ENCODE measurements at places on chromosomes 16 and 17. TPM values are rescaled to one million over a fixed set of nuclear protein-coding genes. Genes with fewer than 3 reads are reported as not detected.
A peak's percentile ranks its signal among the peaks of the same experiment; 100 is the strongest.

DNA sequence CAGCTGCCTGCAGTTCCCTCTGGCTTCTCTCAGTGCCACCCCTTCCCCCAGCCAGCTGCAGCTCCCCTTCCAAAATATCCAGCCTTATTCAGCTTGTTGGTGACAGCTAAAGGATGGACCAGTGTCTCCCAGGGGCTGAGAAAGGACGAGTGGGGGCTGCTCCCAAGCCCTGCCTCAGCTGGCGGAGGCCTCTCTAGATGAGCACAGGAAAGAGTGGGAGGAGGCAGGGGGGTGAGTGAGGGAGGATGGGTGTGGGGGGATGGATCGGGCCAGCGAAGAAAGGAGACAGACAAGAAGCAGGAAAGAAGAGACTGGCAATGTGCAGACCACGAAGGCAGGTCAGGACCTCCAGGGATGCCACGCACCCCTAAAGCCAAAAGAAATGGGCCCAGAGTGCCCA is 17.5 kb downstream of the PIPOX start:
- DNase-seq: no peak
- H3K4me1 ChIP-seq: no peaks in the 10 kb centered on the region
- no peak overlapping the region for H3K4me3 ChIP-seq
- no peaks in the 10 kb centered on the region for H3K36me3 ChIP-seq
- peaks cover 40% of the 10 kb centered on the region for H3K27me3 ChIP-seq

Gene ZSCAN10
- total RNA-seq: not detected

Gene SBK1
- under 0.01 TPM for total RNA-seq

GRCh38 chr17:82374626-82375331 is 3.2 kb downstream of the UTS2R start:
- no peak for DNase-seq
- H3K27me3 ChIP-seq: peaks cover 70% of the 10 kb centered on the region

DNA sequence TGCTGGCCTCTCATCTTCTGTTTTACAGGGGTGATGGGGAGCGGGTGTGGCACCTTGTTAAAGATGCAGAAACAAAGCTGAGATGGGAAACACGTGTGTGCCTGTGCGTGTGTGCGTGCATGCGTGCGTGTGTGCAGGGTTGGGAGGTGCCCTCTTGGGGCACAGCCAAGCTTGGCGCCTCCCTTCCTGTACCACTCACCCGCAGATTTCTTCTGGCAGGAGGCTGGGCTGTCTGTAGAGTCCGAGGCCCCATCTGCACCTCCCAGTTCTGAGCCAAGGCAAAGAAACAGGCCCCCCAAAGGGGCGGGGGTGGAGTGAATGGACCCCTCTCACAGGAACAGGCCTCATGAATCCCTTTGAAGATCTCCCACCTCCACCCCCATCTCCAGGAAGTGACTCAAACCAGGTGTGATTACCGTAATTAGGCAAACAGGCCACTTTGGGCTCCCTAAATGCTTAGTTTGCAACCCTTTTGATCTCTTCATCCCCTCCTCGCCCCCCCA is 20.9 kb downstream of the TNS4 start:
- H3K36me3 ChIP-seq: no peaks in the 10 kb centered on the region
- H3K27me3 ChIP-seq: no peaks in the 10 kb centered on the region
- DNase-seq: no peak
- no peak overlapping the region for H3K27ac ChIP-seq
- peaks cover 24% of the 10 kb centered on the region for H3K4me1 ChIP-seq

GRCh38 chr16:73204359-73205152 is 156.6 kb upstream of the ZFHX3 start:
- no peak overlapping the region for H3K4me3 ChIP-seq
- no peaks in the 10 kb centered on the region for H3K27me3 ChIP-seq
- H3K4me1 ChIP-seq: peaks cover 2% of the 10 kb centered on the region
- no peaks in the 10 kb centered on the region for H3K36me3 ChIP-seq
- DNase-seq: no peak

GRCh38 chr17:35866341-35866950 is 2.2 kb downstream of the HEATR9 start:
- peaks cover 3% of the 10 kb centered on the region for H3K4me1 ChIP-seq
- H3K27ac ChIP-seq: no peak overlapping the region
- peak; percentile 16 for DNase-seq
- H3K27me3 ChIP-seq: no peaks in the 10 kb centered on the region
- H3K4me3 ChIP-seq: no peak overlapping the region
- H3K36me3 ChIP-seq: no peaks in the 10 kb centered on the region

DNA sequence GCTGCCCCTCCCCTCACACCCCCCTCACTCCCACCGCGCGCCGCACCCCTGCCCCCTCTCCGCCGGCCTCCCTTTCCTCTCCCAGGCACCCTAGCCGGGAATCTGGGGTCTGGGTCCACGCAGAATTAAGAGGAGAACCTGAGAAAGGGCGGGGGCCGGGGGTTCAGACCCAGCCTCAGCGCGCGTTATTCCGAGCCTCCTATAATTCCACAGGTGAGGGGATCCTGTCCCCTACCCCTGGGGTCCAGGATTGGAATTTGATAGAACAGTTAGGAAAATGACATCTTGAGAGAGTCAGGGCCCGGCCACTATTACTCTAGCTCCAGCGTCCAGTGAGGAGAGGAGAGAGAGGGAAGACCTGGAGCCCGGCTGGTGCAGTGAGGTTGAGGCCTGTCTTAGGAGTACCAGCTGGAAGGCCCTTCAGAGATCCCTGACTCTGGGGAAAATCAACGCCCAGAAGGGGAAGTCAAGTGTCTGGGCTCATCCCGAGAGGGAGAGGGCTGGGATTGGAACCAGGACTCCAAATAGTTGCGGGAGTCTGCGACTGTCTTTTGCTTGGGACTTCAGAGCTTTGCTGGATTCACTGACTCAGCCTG is 17.3 kb downstream of the GRB7 start:
- H3K4me3 ChIP-seq: peak overlapping the region; percentile 76
- H3K4me1 ChIP-seq: peaks cover 7% of the 10 kb centered on the region
- H3K27ac ChIP-seq: peak overlapping the region; percentile 67
- no peaks in the 10 kb centered on the region for H3K36me3 ChIP-seq
- peaks cover 24% of the 10 kb centered on the region for H3K27me3 ChIP-seq

Gene PRSS22
- not detected for total RNA-seq

- no peak for DNase-seq
- H3K4me3 ChIP-seq: no peak overlapping the region
- no peak overlapping the region for H3K27ac ChIP-seq
- peaks cover 11% of the 10 kb centered on the region for H3K36me3 ChIP-seq
- H3K27me3 ChIP-seq: no peaks in the 10 kb centered on the region
Observed at GRCh38 chr17:38440614-38441397, 12.5 kb downstream of the ARHGAP23 start.

Gene ANKRD13B
- total RNA-seq: 1.1 TPM

DNA sequence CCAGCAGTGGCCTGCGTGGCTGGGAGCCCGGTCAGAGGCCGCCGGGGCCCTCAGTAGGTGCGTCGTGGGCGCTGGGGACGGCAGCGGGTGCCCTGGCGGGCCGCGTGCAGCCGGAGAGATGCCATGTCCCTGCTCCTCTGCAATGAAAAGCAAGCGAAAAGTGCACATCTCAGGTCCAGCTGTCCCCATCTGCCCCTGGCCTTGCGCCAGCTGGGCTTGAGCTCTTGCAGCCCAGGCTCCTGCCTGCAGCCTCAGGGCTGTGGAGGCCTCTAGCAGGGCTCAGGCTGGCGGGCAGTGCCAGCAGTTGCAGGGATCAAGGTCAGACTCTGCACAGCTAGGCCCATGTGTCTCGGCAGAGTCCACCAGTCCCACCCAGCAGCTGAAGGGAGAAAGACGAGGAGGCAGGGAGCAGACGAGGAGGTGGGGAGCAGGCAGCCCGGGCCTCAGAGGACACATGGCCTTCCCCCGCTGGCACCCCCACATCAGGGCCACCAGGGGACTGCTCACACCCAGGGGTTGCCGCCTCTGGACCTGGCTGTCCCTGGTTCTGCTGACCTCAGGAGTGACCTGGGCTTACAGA is 11.2 kb downstream of the SLC16A3 start:
- H3K4me3 ChIP-seq: no peak overlapping the region
- H3K36me3 ChIP-seq: peaks cover 75% of the 10 kb centered on the region
- DNase-seq: no peak
- H3K4me1 ChIP-seq: peaks cover 50% of the 10 kb centered on the region
- no peaks in the 10 kb centered on the region for H3K27me3 ChIP-seq

- no peak for DNase-seq
- H3K4me1 ChIP-seq: peaks cover 15% of the 10 kb centered on the region
- H3K27ac ChIP-seq: no peak overlapping the region
Observed at GRCh38 chr17:13572581-13572980, 29.1 kb downstream of the HS3ST3A1 start.

DNA sequence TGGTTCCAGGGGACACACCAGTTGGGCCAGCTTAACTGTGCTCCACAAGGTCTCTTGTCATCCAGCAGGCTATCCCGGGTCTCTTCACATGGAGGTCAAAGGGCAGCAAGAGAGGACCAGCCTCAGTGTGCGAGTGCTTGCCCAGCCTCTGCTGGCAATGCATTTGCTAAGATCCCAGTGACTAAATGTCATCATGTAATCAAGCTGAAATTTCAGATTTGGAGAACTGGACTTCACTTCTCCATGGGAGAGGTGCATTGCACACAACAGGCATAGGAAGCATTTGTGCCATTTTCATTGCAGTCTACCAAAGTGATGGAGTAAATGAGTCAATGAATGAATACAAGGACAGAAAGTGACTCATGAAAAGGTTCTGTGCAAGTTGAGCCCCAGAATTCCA is 51.2 kb upstream of the KDM8 start:
- no peaks in the 10 kb centered on the region for H3K36me3 ChIP-seq
- H3K4me1 ChIP-seq: 0 out of 2 replicates have a peak, but pooled peaks cover 1% of the 10 kb centered on the region
- H3K4me3 ChIP-seq: no peak overlapping the region
- H3K27me3 ChIP-seq: no peaks in the 10 kb centered on the region

- no peaks in the 10 kb centered on the region for H3K27me3 ChIP-seq
- H3K27ac ChIP-seq: no peak overlapping the region
- DNase-seq: no peak
Observed at GRCh38 chr17:45256114-45256966, 5.6 kb downstream of the SPATA32 start.

DNA sequence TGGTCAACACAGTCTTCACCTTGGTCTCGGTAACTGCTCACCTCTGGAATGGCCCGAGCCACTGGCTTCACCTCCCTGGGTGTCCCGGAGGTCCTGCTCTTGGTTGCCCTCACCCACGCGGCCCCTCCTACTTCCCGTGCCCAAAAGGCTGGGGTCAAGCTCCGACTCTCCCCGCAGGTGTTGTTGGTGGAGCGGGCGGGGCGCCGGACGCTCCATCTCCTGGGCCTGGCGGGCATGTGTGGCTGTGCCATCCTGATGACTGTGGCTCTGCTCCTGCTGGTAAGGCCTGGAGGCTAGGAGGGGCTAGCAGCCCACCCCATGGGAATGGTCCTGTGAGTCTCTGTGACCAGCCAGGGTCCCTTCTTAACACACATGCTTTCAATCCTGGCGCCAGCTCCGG is 3.4 kb downstream of the SLC2A4 start:
- peaks cover 2% of the 10 kb centered on the region for H3K4me1 ChIP-seq
- no peak overlapping the region for H3K4me3 ChIP-seq
- H3K27me3 ChIP-seq: peaks cover 53% of the 10 kb centered on the region
- no peak for DNase-seq

GRCh38 chr16:89187032-89187769 is 13.1 kb downstream of the SLC22A31 start:
- peaks cover 4% of the 10 kb centered on the region for H3K4me1 ChIP-seq
- H3K27me3 ChIP-seq: peaks cover 14% of the 10 kb centered on the region

DNA sequence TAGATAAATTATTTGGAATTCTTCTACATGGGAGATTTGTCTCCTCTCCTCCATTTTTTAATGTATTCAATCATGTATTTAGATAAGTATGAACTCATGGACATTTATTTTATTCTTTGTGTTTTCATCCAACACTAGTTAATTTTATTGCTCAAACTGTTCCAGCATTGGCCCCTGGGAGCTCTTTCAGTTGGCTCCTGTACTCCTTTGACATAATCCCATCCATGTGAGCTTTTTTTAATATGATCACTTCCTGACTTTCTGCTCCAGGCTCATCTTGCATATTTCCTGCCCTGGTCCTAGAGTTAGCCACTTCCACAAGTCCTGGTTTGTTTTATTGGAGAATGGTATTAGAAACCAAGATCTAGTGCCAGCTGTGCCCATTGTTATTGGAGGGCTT is 419.0 kb upstream of the CDH11 start:
- no peaks in the 10 kb centered on the region for H3K27me3 ChIP-seq
- no peaks in the 10 kb centered on the region for H3K4me1 ChIP-seq
- H3K27ac ChIP-seq: no peak overlapping the region
- no peak for DNase-seq
- no peak overlapping the region for H3K4me3 ChIP-seq

Gene KRTAP4-1
- not detected for total RNA-seq

DNA sequence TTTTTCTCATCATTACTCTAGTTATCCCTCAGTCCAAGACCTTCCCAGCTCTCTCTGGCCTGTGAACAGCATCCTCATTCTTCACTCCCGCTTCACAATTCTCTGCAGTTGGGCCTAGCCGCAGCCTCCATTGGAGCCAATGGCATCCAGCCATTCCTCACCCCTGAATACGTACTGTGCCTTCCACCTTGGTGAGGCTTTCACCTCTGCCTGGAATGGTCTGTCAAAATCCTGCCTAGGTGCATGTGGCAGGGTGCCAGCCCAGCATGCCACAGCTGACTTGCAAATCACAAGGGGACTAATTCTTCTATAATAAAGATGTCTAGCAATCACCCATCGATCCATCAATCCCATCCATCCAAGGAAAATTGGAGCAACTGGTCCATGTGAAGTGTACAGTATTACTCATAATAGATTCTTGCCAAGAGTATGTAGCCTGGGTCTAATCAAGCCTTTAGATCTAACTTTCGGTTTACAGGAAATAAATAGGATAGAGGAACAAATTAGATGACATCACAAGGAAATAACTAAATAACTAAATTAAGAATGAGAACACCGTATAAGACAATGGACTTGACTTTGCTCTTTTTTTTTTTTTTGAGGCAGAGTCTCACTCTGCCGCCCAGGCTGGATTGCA is 5.1 kb upstream of the CX3CL1 start:
- no peak overlapping the region for H3K4me3 ChIP-seq
- H3K4me1 ChIP-seq: peaks cover 2% of the 10 kb centered on the region
- H3K27ac ChIP-seq: no peak overlapping the region
- H3K27me3 ChIP-seq: peaks cover 64% of the 10 kb centered on the region
- H3K36me3 ChIP-seq: no peaks in the 10 kb centered on the region
- no peak for DNase-seq

DNA sequence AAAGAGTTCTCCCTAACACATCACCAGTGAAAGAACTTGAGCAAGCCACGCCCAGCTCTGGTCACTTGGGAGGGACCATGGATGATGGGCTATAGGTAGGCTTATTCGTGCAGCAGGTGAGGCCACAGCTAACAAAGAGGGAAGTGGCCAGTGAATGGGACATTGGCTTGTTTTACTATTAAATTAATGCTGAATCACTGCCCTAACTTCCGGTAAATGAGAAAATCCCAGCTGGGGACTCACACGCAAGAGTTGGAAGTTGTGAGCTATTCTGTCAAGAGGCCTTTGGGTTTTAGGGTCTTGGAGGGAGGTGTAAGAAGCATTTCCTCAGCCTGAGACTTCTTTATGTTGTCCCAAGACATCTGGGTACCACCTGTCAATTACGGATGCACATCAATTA is 315.3 kb downstream of the XYLT1 start:
- no peak overlapping the region for H3K4me3 ChIP-seq
- no peak overlapping the region for H3K27ac ChIP-seq
- no peaks in the 10 kb centered on the region for H3K27me3 ChIP-seq
- no peaks in the 10 kb centered on the region for H3K4me1 ChIP-seq
- DNase-seq: no peak

GRCh38 chr17:33115366-33115765 is 123.7 kb downstream of the SPACA3 start:
- no peaks in the 10 kb centered on the region for H3K4me1 ChIP-seq
- DNase-seq: no peak
- H3K27ac ChIP-seq: no peak overlapping the region
- H3K27me3 ChIP-seq: peaks cover 2% of the 10 kb centered on the region
- no peaks in the 10 kb centered on the region for H3K36me3 ChIP-seq

GRCh38 chr16:3594316-3595109 is 16.9 kb downstream of the SLX4 start:
- H3K4me3 ChIP-seq: no peak overlapping the region
- no peaks in the 10 kb centered on the region for H3K4me1 ChIP-seq
- no peak overlapping the region for H3K27ac ChIP-seq
- no peaks in the 10 kb centered on the region for H3K27me3 ChIP-seq
